Cerebellar cortex (tissue), 1 donor: ENCODE measurements at places on chromosomes 12 and 14.

DNA sequence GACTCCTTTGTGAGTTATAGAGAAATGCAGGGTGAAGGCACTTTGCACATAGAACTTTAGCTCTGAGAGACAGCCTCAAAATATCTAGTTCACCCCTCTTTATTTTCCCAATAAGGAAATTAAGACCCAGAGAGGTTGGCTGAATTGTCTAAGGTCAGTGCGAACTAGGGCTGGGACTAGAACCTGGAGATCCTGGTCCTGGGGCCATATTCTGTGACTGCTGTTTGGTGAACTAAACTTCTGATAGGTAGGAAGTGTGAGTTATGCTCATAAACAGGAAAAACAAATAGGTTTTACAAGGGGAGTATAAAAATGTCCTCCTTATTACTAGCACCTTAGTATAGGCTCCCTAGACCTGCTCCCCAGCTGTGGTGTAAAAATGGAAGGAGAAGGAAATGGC is 53.9 kb downstream of the DAD1 start:
- no peak for DNase-seq

GRCh38 chr14:102758087-102758486 is 19.2 kb upstream of the TRAF3 start:
- no peak for DNase-seq

GRCh38 chr12:53824001-53824712 is 72.4 kb upstream of the CISTR start:
- no peak for DNase-seq

DNA sequence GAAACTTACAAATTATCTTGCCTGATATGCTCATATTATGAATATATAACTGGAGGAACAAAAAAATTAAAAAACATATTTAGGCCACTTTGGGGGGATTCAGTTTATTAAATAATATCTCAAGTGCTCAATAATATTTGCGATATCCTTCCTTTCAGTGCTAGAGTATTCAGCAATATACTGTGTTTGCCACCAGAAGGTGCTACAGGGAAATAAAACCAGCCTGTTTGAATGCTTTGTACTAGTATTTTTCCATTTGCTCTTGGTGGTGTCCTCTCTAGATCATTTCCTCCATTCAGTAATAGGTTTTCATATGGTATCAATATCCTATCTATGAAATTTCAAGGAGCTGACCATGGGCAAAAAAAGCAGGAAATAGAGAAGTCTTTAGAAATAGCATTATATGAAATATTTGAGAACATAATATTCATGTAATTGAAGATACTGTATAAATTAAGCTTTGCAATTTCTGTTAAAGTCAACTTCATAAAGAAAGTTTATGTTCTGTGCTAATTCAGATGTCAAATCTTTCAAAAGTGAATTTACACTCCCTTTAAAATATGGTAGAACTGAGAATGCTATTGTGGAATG is 106.2 kb upstream of the NAV3 start:
- peak; percentile 19 for DNase-seq

- DNase-seq: no peak
Observed at GRCh38 chr12:63317286-63317846, 166.4 kb upstream of the AVPR1A start.

GRCh38 chr12:2375871-2376270 is 323.1 kb downstream of the CACNA1C start:
- no peak for DNase-seq

DNA sequence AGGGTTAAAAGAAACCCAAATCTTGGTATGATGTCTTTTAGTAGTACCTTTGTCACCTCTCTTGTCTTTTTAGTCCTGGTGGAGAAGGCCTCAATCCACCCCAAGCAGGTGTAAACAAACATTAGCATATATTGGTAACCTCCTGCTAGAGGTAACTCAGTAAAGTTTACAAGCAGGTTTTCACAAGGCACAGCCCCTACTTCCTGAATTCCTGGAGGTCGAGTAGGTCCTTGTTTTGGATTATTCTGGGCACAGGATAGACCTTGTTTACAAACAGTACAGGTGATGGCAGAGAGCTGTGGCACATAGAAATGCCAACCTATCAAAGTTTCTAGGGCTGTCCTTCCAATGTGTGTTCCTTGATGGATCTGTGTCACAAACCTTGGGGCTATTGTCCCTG is 99.1 kb downstream of the ALG10 start:
- DNase-seq: no peak
